Activated CD8-positive, alpha-beta T cell treated with anti-CD3 and anti-CD28 coated beads, Interleukin-2, amount 10 ng/mL, durations not matched to agents 7 days and 5 days (primary cell): ENCODE measurements at places on chromosomes 7 and 10. TPM values are rescaled to one million over a fixed set of nuclear protein-coding genes. Genes with fewer than 3 reads are reported as not detected.

GRCh38 chr10:121316432-121316831 is 281.8 kb downstream of the FGFR2 start:
- DNase-seq = no peak

- DNase-seq = no peak
These were observed 528.5 kb upstream of the MGMT start for GRCh38 chr10:128938558-128938957.

- peak; percentile 75 for DNase-seq
These were observed at the start of gene PWWP2B for GRCh38 chr10:132397036-132397541. Gene PWWP2B (plus strand): TSS chr10:132397200. CDS start chr10:132397227, 27 bp downstream.

The RBP4 gene
- not detected for total RNA-seq
